Cardiac ventricle fibroblast (primary cell): ENCODE measurements at places on chromosomes 2 and 18. TPM values are rescaled to one million over a fixed set of nuclear protein-coding genes. Genes with fewer than 3 reads are reported as not detected.

FNDC4 gene
- total RNA-seq: 30.8 and 42.8 TPM in 2 replicates

DCC gene
- total RNA-seq: 0.06 and 0.20 TPM in 2 replicates

TDRD15 gene
- total RNA-seq: not detected in 2 replicates

EVX2 gene
- not detected in 2 replicates for total RNA-seq

POLR1A gene
- total RNA-seq: 26.2 and 28.4 TPM in 2 replicates

GALNT5 gene
- 10.0 and 11.3 TPM in 2 replicates for total RNA-seq

TRIM43 gene
- total RNA-seq: not detected in 2 replicates
